Stimulated activated CD4-positive, alpha-beta T cell treated with anti-CD3 and anti-CD28 coated beads, Interleukin-2, amount 100 ng/mL, for 24 hours (primary cell): ENCODE measurements at places on chromosomes 4 and X.

GRCh38 chr4:56183344-56183959 lies 203.8 kb downstream of the AASDH start:
- DNase-seq, result no peak

- DNase-seq, result no peak
Observed at GRCh38 chr4:83556006-83556707, 20.2 kb downstream of the GPAT3 start.

- no peak for DNase-seq
Observed at GRCh38 chrX:7943600-7944245, 16.5 kb upstream of the PNPLA4 start.

DNA sequence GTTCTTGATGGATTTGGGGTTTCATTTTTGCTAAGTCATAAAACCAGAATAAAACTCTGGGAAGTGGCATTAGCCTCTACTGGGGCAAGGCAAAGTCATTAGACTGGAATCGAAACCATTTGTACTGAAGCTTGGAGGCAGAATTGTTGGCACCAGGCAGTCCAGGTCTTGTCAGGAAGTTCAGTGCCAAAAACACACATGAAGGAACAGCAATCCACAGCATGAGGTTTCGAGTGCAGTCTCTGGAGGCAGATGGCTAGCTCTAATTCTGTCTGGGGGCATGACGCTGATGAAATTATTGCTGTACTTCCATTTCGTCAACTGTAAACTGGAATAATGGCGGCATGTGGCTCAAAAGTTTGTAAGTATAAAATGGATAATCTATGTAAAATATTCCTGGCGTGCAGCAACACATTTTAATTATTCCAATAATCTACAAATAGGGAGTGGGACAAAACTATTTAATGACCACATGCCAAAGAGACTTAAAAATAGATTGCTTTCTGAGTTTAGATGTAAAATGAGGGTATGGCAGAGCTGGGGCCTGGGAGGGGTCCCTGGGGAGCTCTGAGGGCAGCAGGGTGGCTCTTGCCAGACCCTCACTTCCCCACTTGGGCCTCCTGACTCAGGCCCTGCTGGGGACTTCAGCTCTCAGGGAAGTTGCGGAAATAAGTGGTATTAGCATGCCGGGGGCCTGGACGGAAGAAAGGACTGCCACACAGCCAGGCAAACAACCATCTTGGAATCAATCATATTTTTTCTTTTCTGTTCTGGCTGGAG lies 18.8 kb upstream of the CENPU start:
- DNase-seq, result no peak

DNA sequence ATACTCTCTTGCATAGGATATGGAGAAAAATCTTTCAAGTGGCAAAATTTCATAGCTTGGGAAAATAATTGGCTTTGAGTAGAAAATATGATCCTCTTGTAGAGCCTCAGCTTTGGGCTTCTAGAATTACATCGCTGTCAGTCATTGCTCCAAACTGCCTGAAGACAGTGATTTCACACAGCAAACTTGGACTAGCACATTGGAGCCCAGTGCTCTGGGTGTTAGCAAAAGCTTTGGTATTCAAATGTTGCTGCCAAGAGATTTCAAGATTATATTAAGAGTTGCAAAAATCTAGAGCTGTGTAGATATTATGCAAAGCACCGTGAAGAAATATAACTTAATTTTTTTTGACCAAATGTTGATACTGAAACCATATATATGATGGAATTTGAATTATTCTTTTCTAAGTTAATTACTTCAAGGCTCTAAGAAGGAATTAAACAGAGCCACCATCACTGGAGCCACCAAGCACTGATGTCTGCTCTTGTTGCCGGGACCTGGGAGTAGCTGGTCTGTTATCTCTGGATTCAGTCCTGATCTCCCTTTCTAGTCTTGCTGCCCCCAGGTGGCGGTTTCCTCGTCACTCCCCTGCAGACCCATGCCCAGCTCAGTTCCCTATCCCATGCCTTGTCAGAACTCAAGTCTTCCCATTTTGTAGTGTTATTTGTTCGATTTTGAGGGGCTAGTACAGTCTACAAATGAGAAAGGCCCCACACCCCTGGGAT lies 260.7 kb upstream of the SFRP2 start:
- no peak for DNase-seq

DNA sequence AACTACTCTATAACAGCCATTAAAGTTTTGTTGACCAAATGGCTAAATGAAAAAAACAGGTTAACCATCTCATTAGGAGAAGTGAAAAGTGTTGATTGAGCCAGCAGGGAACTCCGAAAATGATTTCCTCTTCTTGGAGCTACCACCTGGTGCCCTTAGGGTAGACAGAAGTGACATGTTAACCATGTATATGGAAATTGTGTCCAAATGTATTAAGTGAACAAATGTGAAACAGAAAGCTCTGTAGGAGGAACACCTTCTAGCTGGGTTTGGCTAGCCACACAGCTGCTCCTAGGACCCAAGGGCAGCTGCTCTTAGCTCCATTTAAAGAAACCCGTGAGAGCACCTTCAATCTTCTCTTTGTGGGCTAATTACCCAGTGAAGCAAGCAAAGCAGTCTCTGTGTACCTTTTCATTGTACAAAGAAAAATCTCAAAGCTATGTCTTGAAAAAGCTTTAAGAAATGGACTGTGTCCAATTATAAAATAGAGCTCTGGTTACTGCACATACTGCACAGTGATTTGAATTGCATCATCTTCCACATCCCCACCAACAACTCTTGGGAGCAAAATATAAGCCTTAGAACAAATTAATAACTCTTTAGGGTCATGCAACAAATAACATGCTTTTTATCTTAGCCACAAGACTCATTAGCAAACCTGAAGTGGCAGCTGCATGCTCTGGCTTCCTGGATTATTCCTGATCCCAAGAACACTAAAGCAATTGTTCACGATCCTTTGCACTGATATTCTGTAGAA lies 59.2 kb upstream of the PARM1 start:
- DNase-seq, result no peak

- DNase-seq, result no peak
Observed at GRCh38 chr4:24850674-24851073, 55.3 kb downstream of the SOD3 start.

DNA sequence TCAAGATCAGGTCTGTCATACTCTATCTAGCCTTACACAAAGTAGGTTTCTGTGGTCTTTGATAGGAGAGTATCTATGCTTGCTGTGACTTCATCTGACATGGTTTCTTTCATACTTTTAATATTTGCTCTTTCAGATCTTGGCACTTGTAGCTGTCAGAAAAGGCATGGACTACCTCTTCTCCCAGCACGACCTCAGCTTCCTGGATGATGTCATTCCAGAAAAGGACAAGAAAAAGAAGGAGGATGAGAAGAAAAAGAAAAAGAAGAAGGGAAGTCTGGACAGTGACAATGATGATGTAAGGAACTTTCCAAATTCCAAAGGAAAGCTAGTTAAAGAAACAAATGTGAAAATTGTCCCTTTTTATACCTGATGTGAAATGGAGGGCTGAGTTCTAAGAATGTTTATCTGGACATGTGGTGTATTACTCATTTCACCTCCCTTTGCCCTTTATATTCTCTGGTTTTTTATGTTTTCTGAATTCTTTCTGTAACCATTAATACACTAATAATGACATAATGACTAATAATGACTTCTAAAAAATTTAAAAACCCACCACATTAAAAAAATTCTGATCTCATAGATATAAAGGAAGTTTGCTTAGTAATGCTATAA lies 221.2 kb downstream of the SLC4A4 start:
- no peak for DNase-seq

GRCh38 chr4:186172546-186172945 lies 18.8 kb upstream of the CYP4V2 start:
- no peak for DNase-seq

GRCh38 chr4:31051151-31051550 lies 331.0 kb downstream of the PCDH7 start:
- no peak for DNase-seq

- no peak for DNase-seq
Observed at GRCh38 chr4:86543560-86544309, 50.4 kb upstream of the PTPN13 start.

DNA sequence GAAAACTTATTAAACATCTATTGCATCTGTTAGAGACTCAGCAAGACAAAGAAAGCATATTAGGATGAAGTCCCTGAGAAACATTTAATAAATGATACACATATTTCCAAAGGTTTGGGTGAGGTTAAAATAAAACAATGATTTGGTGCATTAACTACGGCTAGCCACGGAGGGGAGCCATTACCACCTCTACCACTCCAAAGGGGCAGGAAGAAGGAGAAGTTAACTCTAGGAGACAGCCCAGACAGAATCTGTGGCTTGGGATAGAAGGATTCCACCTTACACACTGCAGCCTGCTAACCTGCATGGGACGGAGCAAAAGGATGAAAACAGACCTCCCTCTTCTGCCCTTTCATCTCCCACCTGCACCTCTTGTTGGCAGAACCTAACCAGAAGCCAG lies 189.1 kb upstream of the C1QTNF7 start:
- DNase-seq, result peak; percentile 30
